ENCODE measurements at places on chromosomes 12 and 14.

- no peak for DNase-seq
These were observed 37.2 kb upstream of the ZNF740 start for GRCh38 chr12:53143355-53143754.

DNA sequence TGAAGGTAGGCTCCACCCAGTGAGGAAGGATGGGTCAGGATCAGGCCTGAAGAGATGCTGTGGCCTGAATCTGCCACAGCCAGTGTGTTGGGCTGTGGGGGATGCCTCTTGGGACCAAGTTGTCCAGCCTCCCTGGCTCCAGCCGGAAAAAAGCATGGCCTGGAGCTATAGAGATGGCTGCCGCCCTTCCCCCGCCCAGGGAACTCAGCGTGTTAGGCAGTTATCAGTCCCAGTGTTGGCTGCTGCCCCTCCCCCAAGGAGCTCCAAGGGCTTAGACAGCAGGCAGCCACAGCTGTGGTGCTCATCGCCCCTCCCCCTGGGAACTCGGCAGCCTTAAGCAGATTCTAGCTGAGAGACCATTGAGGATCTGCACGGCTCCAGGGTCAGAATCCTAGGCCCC, 158.0 kb downstream of the CAPZA3 start:
- no peak for DNase-seq

GRCh38 chr12:95244350-95244749, 26.7 kb downstream of the VEZT start:
- no peak for DNase-seq

DNA sequence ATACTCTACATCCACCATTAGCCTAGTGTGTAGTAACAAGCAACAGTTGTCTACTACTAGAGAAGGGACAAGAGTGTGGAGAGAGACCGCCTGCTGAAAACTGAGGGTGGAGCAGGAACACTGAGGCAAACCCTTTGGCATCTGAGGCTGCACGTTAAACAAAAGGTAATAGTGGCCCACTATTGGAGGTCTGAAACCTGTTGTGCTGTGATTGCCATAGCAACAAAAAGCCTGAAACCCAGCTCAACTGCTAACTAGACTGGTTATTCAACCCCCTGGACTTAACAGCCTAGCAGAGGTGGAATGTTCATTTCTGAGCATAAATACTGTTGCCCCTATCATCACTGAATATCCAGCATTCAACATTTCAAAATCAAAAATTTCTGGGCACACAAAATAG, 43.0 kb downstream of the PPP4R4 start:
- DNase-seq: no peak

GRCh38 chr14:75333606-75334548, 55.2 kb downstream of the FOS start:
- no peak for DNase-seq

GRCh38 chr12:46839964-46840363, 14.2 kb upstream of the SLC38A4 start:
- DNase-seq: no peak

DNA sequence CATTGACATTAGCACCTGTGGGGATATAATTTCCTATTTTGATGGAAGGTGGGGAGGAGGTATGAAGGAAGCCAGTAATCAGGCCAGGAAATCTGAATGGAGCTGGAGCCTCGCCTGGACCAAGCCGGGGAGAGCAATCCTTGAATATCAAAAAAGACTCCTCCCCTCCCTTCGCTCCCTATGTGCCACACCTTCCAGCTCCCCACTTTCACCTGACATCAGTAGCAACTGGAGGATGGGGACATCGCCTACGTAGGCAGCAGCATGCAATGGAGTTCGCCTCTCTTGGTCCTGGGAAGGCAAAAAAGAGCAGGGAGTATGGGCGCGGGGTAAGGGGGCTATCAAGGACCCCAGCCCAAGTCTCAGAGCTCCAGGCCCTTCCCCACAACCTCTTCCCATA, 1.1 kb downstream of the ANKRD52 start:
- no peak for DNase-seq

DNA sequence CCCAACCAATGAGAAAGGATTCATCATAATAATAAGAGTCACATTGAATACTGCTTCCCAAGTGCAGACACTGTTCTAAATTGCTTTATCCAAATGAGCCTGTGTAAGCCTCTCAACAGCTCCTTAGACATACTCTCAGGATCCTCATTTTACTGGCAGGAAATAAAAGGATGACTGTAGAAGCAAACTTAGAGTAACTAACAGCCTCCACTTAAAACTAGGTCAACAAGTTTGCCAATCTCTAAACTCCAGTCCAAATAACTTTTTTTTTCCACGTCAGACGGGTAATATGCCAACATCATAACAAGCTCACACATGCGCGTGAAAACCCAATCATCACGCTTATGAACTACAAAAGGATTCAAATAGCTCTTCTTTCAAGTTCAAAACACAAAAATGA, 15.3 kb upstream of the DPF3 start:
- no peak for DNase-seq

DNA sequence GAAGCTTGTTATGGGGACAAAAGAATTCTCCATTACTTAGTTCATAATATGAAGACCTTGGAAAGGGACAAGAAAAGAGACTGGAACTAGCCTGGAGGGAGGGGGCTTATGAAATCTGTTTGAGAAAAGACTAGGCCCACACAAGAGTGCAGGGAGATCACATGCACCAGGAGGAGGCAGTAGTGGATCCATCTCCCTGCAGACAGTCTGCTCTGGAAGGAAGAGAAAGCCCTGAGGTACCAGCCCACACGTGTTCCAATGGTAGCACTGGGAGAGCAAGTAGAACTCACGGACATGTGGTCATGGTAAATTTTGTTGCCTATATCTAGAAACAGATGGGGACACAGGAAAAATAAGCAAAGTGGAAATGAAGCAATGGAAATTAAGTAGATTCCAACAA, 445.4 kb downstream of the SOX5 start:
- no peak for DNase-seq

DNA sequence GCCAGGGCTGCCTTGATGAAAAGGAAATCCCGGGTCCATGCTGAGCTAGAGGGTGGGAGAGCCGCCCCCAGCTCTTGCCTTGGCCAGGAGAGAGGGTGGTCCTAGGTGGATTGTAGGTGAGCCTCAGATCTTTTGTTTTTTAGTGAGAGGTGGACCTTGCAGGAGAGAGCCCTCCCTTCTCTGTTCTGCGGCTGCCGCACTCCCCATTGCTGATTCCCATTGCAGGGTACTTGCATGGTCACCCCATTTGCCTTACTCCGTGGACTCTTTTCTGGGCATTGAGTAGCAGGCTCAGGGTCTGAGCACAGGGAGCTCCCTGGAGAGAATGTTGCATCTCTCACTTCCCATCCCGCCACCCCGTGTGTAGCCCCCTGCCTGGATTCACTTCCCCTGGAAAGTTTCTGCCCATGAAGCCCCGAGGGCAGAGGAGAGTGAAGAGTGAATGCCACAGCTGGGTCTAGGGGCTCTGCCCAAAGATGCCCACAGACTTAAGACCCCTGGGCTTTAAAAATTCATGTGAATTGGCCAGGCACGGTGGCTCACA, 10.2 kb downstream of the VASH1 start:
- DNase-seq: no peak

DNA sequence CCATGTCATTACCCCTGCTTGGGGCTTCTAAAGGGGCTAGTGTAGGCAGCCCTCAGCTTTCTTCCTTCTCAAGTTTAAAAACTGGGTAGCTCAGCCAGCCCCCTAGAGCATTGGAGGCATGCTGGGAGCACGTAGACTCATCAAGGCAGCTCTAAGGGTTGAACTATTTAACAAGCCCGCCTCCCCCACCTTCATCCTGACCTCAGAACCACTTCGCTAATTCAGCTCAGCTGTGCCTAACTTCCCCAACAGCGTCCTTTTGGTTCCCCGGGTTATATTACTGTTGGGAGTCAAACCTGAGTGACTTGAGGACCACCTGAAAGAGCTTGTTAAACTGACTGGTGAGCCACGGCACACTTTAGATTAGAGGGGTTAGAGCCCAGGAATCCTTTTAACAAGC, 30.1 kb downstream of the MAX start:
- DNase-seq: no peak

- DNase-seq: no peak
These were observed 15.5 kb downstream of the PLEKHA5 start for GRCh38 chr12:19144985-19145384.

GRCh38 chr14:88818018-88818417, 6.4 kb upstream of the TTC8 start:
- DNase-seq: no peak

GRCh38 chr12:29612912-29613311, 115.4 kb upstream of the OVCH1 start:
- no peak for DNase-seq

- DNase-seq: no peak
These were observed 148.9 kb downstream of the CRADD start for GRCh38 chr12:93825931-93826555.

DNA sequence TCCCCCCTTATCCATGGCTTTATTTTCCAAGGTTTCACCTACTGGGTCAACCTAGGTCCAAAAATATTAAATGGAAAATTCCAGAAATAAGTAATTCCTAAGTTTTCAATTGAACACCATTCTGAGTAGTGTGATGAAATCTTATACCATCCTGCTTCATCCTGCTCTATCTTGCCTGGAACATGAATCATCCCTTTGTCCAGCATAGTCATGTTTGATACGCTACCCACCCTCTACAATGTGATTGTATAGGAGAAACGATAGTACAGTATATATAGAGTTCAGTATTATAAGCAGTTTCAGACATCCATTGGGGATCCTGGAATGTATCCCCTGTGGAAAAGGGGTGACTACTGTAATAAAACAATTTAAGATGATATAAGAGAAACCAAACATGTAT, 62.2 kb downstream of the IFNG start:
- DNase-seq: no peak

Measured in kidney tubule cell (primary cell).